ENCODE measurements at places on chromosomes 13 and 19.
A peak's percentile ranks its signal among the peaks of the same experiment; 100 is the strongest.

DNA sequence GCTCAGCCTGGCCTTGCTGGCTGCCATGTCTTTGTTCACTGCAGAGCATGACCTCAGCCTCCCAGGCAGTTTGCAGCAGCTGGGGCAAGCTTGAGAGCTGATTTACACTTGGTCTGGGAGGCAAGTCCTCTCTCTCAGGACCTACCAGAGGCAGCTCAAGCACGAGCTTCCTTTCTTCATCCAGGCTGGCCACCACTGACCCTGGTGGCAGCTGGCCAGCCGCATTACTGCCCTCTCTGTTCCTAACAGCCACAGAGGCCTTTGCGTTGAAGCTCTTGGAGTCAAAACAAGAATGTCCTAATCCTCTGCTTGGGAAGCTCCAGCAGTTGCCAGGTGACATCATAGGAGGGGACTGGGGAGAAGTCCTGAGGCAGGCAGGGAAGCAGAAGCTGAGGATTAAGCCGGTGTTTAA lies 85.7 kb downstream of the NUFIP1 start:
- DNase-seq: no peak

DNA sequence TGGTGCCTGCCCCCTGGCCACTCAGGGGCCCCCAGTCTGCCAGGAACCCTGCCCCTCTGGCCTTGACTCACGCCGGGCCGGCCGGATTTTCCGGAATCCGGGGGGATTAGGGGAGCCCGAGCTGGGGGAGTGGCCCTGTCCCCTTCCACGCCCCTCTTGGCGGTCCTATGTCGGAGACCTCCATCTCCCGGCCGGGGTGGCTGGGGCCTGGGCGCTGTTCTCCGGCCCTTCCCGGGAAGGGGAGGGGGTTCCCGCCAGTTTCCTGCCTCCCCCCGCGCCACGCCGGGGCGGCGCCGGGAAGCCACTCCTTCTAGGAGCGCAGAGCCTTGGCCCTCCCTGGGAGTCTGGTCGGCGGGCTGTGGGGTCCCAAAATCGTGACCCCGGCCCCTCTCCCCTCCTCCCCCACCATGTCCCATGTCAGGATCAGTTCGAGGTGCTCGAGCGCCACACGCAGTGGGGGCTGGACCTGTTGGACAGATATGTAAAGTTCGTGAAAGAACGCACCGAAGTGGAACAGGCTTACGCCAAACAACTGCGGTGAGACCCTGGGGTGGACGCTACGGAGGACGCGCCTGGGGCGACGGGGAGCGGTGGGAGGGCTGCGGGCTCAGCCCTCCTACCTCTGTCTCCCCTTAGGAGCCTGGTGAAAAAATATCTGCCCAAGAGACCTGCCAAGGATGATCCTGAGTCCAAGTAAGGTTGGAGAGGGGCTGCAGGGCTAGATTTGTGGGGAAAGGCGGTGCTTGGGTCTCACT lies 1.3 kb downstream of the TRIP10 start:
- no peak for DNase-seq

DNA sequence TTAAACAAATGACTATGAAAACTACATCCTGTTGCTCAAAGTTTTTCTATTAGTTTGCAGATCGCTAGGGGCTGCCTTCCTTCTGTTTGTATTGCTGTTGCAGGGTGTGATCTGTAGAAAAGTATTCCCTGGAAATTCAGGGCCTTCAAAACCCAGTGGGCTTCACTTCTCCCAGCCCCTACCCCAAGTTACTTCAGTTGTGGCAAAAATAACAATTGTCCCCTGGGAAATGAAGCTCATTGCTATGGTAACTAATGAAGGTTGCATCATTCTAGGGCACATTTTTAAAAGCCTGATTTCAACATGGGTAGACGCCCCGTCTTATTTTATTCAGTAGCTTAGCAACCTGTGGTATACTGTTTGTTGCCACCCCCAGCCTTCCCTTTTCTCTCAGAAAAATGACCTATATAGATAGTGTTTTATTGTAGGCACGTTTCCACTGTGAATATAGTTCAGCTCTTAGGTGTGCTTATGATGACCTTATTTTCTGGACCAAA lies 60.9 kb downstream of the WDFY2 start:
- DNase-seq: no peak

GRCh38 chr19:18637673-18638630 lies 1.1 kb downstream of the KLHL26 start:
- DNase-seq: no peak

DNA sequence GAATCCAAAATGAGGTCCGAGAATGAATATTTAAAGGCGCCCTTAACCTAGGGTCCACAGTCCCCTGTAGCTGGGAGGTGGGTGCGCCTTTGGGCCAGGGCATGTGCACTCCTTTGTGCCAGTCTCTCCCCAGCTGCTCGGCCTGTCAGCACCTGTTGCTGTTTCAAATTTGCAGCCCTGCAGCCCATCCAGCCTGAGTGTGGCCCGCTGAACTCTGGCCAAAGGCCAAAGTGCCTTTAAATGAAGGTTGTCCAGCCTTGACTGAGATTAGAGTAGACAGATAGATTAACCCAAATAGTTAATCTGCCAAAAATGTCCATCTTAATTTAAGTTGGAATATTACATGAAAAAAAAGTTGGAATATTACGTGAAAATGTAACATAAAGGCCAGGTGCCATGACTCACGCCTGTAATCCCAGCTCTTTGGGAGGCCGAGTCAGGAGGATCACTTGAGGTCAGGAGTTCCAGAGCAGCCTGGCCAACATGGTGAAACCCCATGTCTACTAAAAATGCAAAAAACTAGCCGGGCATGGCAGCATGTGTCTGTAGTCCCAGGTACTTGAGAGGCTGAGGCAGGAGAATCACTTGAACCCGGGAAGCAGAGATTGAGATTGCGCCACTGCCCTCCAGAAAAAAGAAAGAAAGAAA lies 25.3 kb downstream of the TPT1 start:
- no peak for DNase-seq

DNA sequence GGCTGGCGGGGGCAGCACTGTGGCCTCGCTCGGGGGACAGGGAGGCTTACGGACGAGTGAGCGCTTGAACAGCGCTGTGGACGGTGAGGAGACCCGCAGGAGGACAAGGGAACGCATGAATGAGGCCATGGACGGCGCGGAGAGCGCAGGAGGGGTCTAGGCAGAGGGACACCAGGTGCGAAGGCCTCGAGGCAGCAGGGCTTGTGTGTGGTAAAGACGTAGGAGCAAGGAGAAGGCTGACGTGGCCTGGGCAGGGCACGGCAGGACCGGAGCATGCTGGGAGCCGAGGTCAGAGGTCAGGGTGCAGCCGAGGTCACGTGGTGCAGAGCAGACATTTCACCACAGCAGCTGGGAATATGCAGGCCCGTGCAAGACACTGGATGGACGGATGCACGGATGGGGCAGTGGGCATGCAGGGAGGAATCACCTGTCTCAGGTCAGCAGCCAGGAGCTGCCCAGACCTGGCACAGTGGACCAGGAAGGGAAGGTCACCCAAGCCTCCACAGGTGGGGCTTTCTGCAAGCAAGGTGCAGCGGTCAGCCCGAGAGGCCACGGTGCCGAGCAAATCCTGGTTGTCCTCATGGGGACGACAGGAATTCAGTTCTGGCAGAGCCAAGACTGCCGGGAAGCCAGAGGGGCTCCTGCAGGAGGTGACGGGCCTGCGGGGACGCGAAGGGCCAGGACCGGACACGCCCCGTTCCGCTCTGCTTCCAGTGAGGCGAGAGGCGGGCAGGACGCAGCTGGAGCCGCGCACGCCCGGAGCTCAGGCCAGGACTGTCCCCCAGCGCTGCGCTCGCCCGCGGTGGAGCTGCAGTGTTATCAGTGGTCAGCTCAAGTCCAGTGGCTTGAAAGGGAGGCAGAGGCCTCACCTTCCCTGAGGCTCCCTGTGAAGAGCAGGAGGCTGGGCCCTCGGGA lies 72.2 kb downstream of the RASA3 start:
- DNase-seq: no peak

DNA sequence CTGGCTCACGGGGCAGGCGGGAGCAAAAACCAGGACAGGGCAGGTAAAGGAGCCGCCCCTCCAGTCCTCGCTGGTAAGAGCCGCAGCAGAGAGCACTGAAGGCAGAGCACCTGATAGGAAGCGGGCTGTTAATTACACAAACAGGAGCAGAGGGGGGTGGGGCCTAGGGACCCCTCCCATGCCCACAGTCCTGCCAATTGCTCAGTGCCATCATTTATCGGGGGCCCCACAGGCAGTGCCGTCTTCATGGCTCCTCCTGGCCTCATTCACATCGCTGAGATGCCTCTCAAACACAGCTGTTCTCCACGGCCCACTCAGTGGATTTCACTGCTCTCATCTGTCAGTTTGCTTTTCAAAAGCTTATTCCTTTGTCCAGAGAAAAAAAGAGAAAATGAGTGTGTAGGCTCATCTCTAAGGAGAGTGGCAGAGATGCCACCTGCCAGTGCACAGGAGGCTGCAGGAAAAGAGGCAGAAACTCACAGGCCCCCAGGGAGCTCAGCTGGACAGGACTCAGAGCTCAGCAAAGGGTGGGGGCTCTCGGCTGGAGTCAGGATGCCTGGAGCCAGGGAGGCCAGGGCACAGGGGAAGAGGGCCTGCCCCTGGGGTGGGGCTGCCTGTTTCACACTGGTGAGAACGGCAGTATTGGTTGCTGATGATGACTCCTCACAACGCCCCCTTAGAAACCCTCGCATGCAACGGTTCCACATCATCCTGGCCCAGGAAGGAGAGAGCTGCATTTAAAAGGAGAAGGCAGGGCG lies 174.6 kb downstream of the COL4A1 start:
- DNase-seq: no peak

DNA sequence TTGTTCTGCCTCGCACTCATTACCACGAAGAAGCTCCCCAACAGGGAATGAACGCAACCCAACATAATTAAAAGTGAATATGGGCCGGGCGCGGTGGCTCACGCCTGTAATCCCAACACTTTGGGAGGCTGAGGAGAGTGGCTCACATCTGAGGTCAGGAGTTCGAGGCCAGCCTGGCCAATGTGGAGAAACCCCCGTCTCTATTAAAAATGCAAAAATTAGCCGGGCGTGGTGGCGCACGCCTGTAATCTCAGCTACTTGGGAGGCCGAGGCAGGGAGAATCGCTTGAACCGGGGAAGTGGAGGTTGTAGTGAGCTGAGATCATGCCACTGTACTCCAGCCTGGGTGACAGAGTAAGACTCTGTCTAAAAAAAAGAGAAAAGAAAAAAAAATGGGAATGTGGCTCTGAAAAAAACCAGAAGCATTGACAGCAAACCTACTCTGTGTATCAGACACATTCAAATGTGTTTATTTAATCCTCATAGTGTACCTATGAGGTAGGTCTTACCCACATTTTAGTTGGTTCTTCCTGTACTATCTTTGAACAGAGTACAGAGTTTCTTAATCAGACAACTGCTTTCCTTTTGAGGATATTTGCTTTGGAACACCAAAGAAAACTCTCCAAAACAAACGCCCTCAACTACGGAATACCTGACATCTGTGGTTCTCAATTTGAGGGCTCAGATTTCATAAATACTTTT lies 70.0 kb downstream of the NUFIP1 start:
- no peak for DNase-seq

DNA sequence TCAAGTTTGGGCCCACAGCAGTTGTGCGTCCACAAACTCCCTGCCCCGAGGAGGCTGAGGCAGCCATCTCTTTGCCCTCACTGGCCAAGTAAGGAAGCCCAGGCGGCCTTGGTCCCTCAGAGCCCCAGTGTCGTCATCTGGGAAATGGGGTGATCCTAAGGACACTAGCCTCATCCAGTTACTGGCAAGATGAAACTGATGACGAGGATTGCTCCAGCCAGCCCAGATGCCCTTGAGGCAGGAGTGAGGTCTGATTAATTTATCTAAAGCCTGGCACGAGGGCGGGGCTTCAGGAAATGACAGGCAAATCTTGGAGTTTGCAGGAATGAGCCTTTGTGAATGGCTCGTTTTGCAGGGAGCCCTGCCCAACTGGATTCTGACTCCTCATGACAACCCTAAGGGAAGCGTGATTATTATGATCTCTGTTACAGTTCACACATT lies 5.6 kb downstream of the LIPE start:
- DNase-seq: no peak

DNA sequence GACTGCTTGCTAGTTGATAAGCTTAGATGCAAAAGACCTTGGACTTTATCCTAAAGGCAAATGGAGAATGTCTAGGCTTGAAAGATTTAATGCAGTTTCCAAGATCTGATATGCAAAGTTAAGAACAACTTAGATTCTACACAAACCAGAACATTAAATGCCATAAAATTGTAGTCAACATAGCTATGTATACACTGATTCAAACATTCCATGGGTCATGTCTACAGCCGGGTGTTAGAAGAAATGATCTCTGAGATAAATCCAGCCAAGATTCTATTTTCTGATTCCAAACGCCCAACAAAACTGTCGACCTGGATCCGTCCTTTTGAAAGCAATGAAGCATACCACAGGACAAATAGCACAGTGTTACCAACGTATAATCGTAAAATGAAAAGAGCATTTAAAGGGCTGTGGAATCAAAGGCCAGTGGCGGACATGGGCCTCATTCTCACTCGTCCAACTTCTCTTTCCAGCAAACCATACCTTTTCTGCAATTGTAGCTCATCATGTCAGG lies 52.7 kb downstream of the KCTD12 start:
- no peak for DNase-seq

DNA sequence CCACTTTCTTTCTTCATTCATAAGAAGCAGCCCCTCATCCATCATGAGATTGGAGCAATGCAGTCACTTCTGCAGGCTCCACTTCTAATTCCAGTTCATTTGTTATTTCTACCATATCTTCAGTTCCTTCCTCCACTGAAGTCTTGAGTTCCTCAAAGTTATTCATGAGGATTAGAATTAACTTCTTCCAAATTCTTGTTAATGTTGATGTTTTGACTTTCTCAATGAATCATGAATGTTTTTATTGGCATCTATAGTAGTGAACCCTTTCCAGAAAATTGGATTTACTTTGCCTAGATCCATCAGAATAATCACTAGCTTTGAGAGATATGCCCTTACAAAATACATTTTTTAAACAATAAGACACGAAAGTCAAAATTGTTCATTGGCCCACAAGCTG lies 2567.7 kb upstream of the PCDH20 start:
- no peak for DNase-seq

DNA sequence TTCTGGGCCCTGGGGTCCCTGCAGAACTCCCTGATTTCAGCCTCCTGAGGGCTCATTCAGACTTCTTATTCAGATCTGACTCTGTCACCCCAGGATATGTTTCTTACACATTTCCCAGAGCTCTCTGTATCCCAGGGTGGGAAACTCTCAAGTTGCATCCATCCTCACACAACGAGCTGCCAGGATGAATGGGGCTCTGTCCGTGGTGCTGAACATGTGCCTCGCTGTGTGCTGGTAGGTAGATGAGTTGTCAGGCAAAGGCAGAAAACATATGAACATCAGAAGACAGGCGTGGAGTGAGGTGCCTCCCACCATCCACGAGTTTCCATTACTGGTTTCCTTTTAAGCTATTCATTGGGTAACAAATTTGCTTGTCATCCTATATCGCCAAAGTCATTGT lies 11.4 kb upstream of the IGFL1 start:
- peak; percentile 28 for DNase-seq
